Activated CD4-positive, alpha-beta T cell treated with anti-CD3 and anti-CD28 coated beads, Interleukin-2, amount 50 U/mL, for 4 hours (primary cell): ENCODE measurements at places on chromosomes 5 and 9.
A peak's percentile ranks its signal among the peaks of the same experiment; 100 is the strongest.

GRCh38 chr5:179577286-179577960 is 27.1 kb downstream of the RUFY1 start:
- DNase-seq: no peak

GRCh38 chr9:137960496-137960895 is 82.9 kb downstream of the CACNA1B start:
- no peak for DNase-seq

- DNase-seq: no peak
Measured at GRCh38 chr9:107547303-107547702, 57.7 kb upstream of the KLF4 start.

GRCh38 chr5:74124826-74125225 is 498.8 kb downstream of the ARHGEF28 start:
- DNase-seq: no peak

DNA sequence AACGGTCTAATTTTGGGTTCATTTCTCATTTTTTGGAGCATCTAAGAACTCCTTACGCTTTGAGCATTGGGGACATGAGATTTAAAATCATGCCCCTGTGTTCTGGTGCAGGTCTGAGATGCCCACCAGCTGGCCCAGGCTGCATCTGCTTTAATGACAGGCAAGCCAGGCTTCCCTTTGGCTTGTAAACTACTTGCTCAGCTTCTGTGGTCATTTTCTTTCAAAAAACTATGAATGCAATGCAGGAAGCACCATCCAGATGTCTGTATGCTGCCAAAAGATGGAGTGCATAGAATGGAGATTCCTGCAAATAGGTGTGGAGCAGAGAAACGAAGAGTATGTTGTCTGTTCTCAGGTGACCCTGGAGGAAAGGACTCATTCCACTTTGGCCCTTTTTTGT is 399.9 kb upstream of the ADAMTSL1 start:
- no peak for DNase-seq

GRCh38 chr5:115634343-115635132 is 8.7 kb upstream of the TMED7 start:
- DNase-seq: peak; percentile 79

DNA sequence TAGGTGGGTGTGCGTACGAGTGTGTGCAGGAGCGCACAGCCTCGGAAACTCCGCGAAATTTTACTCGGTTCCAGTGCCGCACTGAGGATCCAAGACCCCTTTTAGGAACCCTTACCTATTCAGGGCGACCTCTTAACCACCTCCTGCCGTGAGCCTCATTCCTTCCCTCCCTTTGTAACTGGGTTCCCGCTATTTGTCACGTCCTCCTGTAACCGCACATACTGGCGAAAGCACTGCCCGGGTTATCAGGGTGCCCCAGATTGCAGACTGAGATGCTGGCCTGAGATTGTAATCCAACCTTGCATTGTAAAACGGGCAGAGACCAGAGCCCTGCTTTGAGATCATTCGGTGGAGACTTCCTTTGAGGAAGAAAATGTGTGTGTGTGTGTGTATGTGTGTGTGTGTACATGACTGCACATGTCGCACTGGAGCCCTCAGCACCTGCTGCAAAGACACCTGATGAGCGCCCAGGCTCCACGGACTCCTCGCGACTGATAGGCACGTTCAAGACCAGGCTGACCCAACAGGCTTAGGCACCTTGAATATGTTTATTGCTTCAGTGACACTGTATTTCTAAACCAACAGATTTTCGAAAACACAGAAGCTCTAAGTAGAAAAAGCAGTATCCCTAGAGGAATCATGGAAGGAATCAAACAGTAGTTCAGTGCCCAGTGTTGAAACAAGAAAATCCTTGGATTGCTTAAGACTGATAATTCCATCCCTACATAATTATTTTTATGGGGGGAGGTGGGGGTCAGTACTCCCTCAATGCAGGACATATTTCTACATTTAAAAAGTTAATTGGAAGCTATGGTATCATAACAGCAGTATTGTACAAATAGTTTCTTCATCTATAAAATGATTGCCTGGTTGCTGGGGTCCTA is 86.5 kb upstream of the TNFAIP8 start:
- no peak for DNase-seq

DNA sequence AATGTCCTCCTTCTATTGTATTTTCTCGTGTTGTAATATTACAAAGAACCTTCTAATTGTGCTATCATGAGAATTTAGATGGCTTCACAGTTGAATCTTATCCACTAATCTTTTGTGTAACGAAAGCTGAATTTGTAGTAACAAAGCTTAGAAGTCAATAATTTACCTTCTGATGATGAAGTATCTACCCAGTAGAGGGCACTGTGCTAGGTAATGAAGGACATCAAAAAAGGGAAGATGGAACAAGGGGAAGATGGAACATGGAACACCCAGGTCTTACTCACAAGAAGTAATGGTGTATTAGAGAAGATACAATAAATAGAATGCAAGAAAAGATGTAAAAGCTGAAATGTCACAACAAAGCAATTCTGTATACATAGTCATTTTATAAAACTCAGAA is 131.0 kb upstream of the CCNG1 start:
- no peak for DNase-seq

DNA sequence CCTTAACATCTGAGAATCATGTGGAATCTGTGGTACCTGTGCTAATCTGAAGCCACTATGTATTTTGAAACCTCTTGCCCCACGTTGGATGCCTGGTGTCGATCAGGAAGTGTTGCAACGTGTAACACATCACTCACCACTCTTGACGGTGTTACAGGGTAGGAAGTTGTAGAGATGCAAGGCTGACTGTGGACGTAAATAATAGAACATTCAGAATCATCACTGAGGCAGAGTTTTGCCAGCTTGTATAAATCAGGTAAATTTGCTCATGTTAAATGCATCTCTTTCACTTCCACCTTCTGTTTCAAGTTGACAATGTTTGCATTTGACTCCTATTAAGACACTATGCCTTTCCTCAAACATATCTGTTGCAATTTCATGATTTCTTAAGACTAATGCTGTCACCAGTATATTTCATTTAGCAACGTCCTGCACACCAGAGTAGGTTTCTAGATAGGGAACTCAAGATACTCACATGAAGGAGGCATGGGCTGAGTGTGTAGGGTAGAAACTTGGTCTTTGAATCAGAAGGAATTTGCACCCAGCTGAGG is 38.1 kb downstream of the BASP1 start:
- DNase-seq: no peak

DNA sequence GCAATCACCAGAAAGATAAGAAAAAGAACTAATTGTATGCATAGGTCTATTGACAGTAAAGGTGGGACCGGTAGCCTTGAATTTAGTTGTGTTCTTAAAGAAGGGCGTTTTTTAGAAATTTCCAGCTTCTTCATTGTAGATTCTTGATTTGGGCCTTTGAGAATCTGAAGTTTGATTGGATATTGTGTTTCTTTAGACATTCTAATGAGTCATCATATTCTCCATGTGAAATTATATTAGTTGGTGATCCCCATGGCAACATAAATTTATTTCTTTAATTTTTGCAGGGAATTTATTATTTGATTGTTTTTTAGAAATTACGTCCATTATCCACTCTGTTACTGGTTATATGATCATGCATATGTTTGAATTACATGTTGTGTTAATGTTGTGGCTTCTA is 63.6 kb downstream of the MAN2A1 start:
- no peak for DNase-seq
